HT-29 (cell line): ENCODE measurements at places on chromosomes 16 and 17. TPM values are rescaled to one million over a fixed set of nuclear protein-coding genes. Genes with fewer than 3 reads are reported as not detected.

DNA sequence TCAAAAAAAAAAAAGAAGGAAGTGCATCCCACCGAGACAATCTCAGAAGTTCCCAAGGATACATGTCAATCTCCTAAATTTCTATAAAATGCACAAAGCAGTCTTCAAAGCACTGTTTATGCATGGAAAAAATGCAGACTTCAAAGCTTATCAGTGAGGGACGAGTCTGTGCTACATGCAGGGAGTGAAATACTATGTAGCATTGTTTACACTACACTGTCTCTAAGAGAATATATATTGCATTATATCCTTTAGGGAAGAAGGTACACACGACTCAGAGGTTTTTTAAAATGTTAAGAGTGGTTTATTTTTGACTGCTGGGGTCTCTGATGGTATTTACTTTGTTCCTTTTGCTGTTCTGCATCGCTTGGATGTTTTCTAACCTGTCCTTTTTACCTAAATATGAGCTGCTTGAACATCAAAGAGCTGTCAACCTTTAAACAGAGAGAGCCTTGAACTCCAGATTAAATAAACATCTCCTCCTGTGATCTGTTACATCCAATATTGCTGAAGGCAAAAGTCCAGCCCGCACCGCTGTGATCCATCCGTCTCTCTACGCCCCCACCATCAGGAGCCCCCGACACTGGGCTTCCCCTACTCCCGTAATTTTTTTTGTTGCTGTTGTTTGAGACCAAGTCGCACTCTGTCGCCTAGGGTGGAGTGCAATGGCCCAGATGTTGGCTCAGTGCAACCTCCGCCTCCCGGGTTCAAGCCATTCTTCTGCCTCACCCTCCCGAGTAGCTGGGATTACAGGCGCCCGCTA is 1.4 kb downstream of the FBXO31 start:
- DNase-seq, result no peak

GRCh38 chr17:60641126-60641525 is 36.5 kb upstream of the BCAS3 start:
- DNase-seq, result no peak

DNA sequence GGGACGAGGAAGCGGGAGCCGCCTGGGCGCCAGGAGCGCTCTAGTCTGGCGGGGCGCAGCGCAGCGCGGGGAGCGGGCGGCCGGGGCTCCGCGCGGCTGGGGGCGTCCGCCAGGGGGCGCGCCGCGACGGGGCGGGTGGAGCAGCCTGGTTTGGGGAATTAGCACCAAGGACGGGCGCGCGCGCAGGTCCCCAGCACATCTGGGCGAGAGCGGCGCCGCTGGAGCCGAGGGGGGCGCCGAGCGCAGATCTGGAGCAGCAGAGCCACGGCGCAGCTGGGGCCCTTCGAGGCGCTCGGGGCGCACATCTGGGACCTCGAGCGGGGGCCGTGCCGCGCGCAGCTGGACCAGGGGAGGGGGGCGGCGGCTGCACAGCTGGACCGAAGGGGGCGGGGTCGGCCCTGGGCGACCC is at the start of gene NXPH3:
NXPH3 (plus strand) TSS at position 193 of the 409 bp plus-strand sequence. CDS start 349 bp downstream, outside the sequence.
- DNase-seq, result peak; percentile 16

MATCAP1 gene
- 41.4 and 41.7 TPM in 2 replicates for total RNA-seq

DNA sequence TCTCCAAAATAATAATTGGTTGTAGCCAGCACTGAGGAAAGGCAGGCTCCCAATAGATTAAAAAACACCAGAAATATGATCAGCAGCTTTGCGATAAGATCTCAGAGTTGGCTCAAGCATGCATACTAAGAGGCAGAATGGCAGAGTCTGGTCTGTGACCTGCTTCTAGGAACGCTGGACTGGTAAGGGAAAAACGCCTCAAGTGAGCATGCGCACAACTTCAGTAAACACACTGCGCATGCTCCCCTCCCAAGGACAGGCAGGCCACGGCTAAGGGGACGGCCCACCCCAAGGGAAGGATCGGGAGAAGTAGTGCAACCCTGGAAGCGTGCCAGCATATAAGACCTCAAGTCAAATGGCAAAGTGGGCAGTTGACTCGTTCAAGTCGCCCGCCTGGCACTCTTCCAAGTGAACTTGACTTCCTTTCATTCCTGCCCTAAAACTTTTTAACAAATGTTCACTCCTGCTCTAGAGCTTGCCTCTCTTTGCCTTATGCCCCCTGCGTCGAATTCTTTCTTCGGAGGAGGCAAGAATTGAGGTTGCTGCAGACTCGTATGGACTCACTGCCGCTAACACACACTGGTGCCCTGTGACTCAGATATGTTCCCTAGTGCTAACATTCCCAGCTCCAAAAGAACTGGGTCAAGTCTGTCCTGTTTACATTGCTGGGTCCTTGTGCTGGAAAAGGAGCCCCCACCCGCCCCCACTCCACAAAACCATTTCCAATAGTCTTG is 22.4 kb upstream of the PRM1 start:
- peak; percentile 46 for DNase-seq

CBX8 gene
- total RNA-seq, result 14.4 and 14.9 TPM in 2 replicates

GRCh38 chr16:57409870-57410587 is 5.5 kb downstream of the CCL17 start:
- DNase-seq, result no peak

NACA2 gene
- not detected in 2 replicates for total RNA-seq

DNA sequence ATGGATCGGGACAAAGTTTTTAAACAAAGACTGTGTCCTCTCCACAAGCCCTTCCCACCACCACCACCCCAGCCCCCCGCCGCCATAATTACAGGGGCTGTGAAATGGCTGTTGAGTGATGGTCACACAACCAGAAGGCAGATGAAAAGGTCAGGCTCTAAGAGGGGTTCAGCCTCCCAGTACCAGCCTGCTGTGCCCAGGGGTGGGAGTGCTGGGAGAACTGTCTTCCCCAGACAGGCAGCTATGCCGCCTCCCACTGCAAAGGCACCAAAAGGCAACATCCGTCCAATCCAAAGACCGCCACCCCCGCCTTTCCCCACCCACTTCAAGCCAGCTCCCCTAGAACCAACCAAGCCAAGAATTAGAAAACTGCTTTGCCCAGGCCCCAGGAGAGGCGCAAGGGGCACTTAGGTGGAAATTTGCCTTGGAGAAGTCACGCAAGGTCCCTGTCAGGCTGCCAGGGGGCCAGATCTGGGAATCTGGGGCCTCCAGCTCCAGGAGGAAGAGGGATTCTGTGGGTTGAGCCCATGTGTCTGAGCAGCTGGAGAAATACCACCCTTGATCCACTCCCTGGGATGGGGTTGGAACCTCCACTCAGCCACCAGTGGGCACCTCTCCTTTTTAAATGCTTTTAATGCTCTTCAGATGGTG is 14.4 kb downstream of the CARHSP1 start:
- DNase-seq, result no peak

GRCh38 chr17:19494961-19495806 is 38.5 kb upstream of the SLC47A1 start:
- DNase-seq, result no peak

DNA sequence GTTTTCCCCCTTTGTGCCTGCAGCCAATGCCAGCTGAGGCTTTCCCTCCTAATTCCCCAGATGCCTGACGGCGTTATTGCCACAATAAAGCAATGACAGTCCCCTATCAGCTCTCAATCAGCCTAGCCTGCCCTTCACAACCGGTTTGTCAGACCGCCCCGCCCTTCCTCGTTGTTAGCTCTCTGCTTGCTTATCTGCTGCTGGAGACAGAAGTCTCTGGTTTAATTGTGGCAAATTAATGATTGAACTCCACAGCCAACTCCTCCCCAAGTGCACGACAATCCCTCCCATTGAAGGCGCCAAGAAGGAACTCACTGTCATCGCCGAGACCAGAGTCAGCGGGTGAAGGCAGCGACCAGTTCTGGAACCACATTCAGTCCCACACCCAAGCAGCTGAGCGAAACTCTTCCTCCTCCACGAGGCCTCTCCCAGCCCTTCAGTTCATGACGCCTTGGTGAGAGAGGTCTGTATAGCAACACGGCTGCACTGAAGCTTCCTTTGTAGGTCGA is 474.4 kb downstream of the SLC39A11 start:
- DNase-seq, result peak; percentile 93

EVI2B gene
- not detected in 2 replicates for total RNA-seq

DNA sequence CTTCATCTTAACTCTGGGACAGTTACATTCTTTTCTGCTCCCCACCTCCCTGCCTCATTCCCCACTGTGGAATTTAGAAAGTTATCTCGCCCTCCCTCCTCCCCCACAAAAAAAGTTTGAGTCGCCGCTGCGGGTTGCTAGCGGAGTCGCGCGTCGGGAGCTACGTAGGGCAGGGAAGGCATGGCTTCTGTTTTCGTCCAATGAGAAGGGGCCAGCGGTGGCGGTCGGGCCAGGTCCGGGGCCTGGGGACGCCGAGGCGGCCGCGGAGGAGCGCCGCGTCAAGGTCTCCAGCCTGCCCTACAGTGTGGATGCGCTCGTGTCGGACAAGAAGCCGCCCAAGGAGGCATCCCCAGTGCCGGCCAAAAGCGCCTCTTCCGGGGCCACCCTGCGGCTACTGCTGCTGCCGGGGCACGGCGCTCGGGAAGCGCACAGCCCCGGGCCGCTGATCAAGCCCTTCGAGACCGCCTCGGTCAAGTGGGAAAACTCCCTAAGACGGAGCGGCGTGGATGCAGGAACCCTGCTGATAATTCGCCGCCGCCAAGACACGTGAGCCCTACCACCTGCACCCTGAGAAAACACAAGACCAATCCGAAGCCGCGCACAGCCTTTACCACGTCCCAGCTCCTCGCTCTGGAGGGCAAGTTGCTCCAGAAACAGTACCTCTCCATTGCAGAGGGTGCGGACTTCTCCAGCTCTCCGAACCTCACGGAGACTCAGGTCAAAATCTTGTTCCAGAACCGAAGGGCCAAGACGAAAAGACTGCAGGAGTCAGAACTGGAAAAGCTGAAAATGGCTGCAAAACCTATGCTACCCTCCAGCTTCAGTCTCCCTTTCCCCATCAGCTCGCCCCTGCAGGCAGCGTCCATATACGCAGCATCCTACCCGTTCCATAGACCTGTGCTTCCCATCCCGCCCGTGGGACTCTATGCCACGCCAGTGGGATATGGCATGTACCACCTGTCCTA is 8.9 kb downstream of the OR4D1 start:
- DNase-seq, result no peak

DNA sequence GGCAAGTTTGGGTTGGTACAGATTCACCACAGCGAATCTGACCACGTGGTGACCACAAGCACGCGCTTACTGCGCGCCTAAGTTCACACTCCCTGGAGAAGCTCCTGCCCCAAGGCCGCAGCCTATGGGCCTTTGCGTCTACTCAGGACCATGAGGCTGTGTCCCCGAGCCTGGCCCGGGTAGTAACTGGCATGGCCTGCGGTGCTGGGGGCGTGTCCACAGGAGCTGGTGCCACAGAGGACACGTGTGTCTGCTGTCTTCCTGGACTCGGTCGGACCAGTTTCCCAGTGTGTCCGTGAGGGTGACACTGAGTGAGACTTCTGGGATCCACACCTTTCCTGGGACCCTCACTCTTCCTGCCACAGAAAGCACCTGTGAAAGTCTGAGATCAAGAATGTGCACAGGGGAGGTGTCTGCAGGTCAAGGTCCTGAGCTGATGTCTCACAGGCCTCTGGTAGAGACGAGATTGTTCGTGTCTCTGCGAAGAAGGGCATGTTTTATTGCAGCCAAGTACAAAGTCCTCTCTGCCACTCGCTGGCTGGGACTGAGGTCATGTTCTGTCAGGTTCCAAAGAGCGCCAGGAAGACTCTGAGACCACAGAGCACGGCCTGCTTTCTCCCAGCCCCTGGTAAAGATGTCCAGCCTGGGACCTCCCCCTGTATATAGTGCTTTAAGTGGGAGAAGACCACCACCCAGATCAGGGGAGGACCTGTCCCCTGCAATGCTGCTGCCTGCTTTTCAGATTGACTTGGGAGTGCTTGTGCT is 25.2 kb upstream of the CAPN15 start:
- DNase-seq, result peak; percentile 40

TNFSF13 gene
- 15.6 and 19.1 TPM in 2 replicates for total RNA-seq

- DNase-seq, result peak; percentile 71
Measured at GRCh38 chr16:71927383-71927782, 32.1 kb downstream of the IST1 start.

- DNase-seq, result no peak
Measured at GRCh38 chr17:51165680-51166197, 472 bp upstream of the NME2 start.

AMFR gene
- total RNA-seq, result 75.9 and 82.9 TPM in 2 replicates

DNA sequence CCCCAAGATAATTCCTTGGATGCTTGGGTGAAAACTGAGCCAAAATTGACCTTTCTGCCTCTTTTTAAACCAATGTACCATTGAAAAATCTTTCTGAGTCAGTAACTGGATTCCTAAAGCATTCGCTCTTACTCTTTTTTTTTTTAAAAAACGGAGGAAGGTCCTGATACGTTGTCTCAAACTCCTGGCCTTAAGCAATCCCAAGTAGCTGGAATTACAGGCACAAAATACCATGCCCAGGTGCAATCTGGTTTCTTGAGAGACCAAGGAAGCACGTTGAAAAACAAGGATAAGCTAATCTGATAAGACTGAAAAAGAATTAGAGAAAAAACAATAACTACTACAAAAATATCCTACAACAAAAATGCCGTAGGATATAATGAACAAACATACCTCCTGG is 136.5 kb downstream of the SSH2 start:
- no peak for DNase-seq

KRT25 gene
- total RNA-seq, result not detected in 2 replicates

GRCh38 chr17:42248351-42249179 is 27.6 kb downstream of the STAT5B start:
- no peak for DNase-seq

- DNase-seq, result peak; percentile 78
Measured at GRCh38 chr17:35612924-35613521, 25.9 kb downstream of the AP2B1 start.

DNA sequence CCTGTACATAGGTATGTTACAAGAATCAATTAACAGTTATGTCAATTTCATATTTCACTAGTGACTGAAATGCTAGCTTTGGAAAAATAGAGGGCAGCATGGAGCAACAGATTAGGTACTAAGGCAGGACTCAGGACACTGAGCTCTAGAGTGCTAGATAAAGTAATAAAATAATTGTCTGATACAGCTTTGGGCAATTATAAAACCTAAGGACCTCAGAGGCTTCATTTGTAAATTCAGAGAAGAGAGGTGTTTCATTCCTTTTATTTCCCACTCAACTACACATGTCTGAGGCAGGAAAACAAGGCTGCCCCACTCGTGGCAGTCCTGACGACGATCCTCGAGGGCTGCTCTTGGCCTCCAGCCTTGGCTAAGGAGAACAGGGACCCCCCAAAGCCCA is 81.5 kb downstream of the CA4 start:
- DNase-seq, result peak; percentile 36

- DNase-seq, result no peak
Measured at GRCh38 chr17:42286411-42287221, 1.7 kb upstream of the STAT5A start.

KLHDC4 gene
- 64.8 and 73.6 TPM in 2 replicates for total RNA-seq

ABCA6 gene
- not detected in 2 replicates for total RNA-seq

GRCh38 chr17:74042744-74043486 is 160.6 kb upstream of the RPL38 start:
- no peak for DNase-seq

DNA sequence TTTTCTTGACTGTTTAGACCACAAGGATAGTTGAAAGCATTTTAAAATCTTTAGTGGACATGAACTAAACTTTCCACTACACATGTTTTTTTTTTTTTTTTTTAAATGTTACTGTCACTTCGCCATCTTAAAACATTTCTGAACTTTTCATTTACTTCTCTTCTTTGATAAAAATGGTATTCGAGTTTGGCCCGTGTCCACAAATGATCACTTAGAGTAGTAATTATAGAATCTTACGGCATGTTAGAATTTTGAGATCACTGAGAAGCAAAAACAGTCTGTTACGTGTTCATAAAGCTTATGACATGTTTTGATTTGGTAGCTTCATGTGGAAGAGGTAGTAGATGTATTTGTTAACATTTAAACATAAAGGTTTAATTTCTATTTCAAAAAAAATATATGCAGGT is 1.1 kb downstream of the NSRP1 start:
- DNase-seq, result no peak

KRT13 gene
- total RNA-seq, result 35.5 and 45.8 TPM in 2 replicates
